ENCODE measurements at places on chromosomes 1 and 21.

- DNase-seq = no peak
Measured at GRCh38 chr1:94688646-94689045, 131.5 kb upstream of the SLC44A3 start.

DNA sequence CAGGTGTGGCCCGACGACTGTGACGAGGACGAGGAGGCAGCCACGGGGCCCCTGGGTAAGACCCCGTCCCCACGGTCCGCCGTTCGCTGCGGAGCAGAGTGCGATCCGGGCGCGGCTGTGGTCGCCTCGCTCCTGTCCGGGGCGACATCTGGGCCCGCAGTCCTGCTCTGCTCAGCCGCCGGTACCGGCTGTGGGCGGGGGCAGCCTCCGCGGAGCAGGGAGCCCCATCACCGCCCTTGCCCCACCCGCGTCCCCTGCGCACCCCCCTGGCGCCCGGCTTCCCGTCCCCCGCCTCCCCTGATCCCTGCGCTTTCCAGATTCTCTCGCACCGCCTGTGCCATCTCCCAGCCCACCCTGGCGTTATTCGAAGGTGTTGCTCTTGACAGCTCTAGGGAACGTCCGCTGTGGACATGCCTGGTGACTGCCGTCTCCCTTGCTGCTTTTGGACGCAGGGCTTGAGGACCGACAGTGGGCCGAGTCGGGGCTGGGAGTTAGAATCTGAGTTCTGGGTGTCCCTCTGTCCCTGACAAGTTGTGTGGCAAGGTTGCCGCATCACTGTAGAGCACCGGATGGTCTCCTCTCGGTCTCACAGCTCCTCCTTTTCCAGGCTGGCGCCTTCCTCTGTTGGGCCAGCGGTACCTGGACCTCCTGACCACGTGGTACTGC lies 596 bp downstream of the TOR3A start:
- DNase-seq = no peak

- no peak for DNase-seq
Measured at GRCh38 chr1:196142111-196142640, 466.1 kb downstream of the KCNT2 start.

DNA sequence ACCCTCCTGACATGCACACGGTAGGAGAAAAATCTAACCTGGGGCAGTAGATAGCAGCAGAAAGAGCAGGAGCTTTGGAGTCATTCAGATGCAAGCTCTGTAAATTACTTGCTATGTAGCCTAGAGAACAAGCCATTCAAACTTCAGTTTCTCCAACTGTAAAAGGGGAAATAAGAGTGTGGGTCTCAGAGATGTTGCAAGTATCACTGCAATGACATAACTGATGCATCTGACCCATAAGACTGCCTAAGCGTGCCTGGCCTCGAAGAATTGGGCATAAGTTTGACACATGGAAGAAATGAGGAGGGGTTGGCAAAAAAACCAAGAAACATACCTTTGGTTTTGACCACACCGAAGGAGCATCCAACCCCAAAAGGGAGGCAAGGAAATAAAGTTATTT lies 5.2 kb downstream of the AK2 start:
- DNase-seq = no peak

- DNase-seq = no peak
Measured at GRCh38 chr1:109193653-109194590, 19.8 kb upstream of the SARS1 start.

GRCh38 chr1:102566182-102566581 lies 542.1 kb downstream of the COL11A1 start:
- DNase-seq = no peak

GRCh38 chr1:244969355-244970235 lies 105.3 kb upstream of the HNRNPU start:
- DNase-seq = peak; percentile 36
